Stimulated activated CD8-positive, alpha-beta memory T cell treated with anti-CD3 and anti-CD28 coated beads, Interleukin-15, amount 100 ng/mL, for 48 hours (primary cell): ENCODE measurements at places on chromosomes 5 and 9.

- DNase-seq = no peak
Measured at GRCh38 chr5:148445578-148445977, 61.8 kb downstream of the FBXO38 start.

DNA sequence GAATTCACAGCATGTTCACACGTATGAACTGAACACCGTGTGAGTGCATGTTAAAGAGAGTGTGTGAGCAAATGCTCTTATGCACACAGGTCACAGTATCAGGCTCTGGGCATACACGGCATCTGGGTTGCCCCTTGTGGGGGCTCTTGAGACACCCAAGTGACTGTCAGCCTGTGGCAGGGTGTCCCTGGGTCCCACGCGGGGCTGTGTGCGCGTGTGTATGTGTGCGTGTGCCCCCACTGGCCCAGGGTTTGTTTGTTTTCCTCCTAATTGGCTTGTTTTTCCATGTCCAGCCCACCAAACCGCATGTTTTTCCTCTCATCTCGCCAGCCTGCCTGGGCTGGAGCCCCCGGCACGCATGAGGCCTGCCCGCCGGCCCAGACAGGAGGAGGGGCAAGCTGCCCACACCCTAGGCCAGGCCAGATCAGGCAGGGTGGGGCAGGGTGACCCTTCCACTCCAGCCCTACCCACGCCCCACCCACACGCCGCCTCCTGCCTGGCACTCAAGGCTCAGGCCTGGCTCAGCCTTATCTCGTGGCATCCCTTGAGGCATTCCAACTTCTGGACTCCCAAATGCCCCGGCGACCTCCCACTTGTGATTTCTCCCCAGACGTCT is 28.8 kb downstream of the CNTFR start:
- no peak for DNase-seq

- DNase-seq = no peak
Measured at GRCh38 chr9:131276094-131276888, at the start of gene FAM78A. Gene FAM78A (minus strand): TSS chr9:131276510. CDS start chr9:131276179, 331 bp downstream.

DNA sequence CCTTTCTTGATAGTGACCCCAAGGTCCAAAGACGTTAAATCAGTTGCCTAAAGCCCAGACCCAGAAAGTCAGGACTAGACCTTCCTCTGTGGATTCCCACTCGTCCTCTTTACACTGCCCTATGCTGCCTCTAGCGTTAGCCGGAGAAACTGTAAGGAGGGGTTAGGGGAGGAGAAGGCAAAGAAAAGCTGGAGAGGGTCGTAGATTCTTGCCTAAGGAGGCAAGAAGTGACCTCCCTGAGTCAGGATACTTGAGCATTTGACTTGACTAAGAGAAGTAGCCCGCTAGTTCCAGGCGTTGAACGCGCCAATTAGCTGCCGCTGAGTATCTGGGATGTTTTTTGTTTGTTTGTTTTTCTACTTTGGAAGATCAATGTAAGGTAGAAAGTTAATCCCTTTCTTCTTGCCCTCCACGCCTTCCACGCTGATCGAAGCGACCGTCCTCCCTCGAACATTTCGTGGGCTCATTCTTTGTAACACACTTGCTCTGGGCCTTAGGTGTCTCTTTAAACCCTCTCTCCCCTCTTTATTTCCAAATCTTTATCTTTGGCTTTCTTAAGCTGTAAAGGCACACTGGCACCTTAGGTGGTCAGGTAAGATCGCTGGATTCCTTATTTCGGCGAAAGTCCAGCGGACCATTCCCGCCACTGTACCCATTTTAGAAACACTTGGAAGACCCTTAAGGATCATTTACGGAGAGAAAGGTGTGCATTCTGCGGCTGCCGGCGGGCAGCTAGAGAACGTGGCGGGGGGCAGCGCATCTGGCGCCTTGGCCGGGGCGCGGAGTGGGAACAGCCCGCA is 5.1 kb upstream of the RGMB start:
- DNase-seq = no peak

DNA sequence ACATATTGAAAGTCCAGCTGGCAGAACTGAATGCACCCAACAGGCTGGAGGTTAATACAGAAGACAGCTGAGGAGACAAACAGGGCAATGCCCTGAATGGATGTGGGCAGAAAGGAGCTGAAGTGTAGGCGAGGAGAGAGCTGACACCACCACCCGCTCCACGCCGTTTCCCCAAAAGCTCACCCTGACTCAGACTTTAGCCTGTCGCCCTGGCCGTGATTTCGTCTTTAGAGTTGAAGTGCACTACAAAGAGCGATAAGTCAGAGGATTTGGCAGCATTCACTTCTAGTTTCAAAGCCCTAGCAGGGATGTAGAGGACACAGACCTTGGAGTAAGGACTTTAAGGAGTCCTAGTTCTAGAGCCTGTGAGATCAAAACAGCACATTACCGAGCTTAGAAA is 2.2 kb upstream of the ERAP1 start:
- DNase-seq = no peak

- DNase-seq = no peak
Measured at GRCh38 chr5:19342942-19343341, 645.1 kb downstream of the CDH18 start.

GRCh38 chr5:74112372-74113195 is 486.6 kb downstream of the ARHGEF28 start:
- DNase-seq = no peak

DNA sequence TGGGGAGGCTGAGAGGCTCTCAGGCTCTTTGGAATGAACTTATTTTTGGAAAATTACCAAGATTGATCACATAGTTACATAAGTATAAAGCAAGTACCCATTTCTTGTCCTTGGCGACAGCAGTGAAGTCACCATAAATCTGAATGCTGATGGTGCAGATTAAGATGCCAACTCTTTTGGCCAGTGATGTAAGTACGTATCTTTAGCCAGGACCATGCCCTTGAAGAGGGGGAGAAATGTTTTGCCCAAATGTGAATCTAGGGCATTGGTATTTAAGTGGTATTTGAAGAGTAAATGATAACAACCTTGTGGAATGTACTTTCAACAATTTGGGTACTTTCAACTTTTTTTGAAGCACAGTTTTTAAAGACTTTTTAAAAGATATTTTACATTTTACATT is 68.2 kb upstream of the RAD23B start:
- DNase-seq = no peak
